Thoracic aorta (tissue), 2 donors: ENCODE measurements at places on chromosomes 12 and 14. TPM values are rescaled to one million over a fixed set of nuclear protein-coding genes. Genes with fewer than 3 reads are reported as not detected.

DNA sequence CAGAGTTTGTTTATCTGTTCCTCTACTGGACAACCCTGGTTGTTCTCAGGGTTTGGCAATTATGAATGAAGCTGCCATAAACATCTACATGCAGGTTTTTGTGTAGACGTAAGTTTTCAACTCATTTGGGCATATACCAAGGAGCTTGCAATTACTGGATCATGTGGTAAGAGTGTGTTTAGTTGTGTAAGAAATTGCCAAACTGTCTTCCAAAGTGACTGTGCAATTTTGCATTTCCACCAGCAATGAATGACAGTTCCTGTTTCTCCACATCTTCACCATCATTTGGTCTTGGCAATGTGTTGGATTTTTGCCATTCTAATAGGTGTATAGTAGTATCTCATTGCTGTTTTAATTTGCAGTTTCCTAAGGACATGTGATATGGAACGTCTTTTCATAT is 39.8 kb upstream of the FBXO33 start:
- no peak for DNase-seq

GRCh38 chr14:87894920-87895319 is 98.1 kb downstream of the GALC start:
- DNase-seq: no peak

- no peak for DNase-seq
These were observed 3.3 kb downstream of the P2RX2 start for GRCh38 chr12:132621657-132622435.

DNA sequence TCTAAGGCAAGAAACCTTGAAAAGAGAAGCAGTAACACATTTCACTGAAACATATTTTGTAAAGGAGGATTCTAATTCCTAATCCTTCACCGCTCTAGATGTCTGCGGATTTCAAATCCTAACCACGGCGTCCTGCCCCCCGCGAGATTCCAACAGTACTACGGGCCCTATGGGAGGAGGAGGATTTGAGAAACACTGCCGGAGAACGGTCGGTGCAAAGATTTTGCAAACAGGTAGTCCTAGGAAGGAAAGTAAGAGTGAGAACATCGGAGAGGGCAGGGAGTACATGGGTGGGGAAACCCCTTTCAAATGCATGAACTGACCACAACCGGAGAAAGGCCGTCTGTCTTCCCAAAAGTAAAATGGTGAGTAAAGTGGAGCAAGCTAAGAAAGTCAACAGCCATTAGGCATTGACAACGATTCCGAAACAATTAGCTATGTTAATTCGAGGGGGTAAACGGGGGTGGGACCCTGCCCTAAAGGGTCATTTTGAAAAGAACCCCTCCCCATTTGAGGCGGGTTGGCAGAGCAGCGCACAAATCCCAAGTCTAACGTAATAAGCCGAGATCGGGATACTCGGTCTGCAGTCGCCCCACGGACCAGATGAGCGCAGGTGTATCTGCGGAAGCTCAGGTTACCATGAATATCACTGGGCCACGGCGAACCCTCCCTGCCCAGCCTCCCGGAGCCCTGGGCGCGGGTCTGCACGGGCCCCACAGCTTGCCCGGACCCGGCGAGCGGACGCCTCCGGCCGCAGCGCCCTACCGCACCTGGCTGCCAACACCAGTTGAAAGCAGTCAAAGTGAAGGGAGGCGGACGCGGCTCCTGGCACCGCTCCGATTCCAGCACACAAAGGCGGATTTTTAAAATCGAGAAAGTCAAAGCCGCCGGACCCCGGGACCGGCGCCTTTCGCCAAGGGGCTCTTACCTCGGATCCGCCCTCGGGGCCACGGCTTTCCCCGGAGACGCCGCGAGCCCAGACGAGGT is 662 bp downstream of the EPS8 start:
- DNase-seq: no peak

DNA sequence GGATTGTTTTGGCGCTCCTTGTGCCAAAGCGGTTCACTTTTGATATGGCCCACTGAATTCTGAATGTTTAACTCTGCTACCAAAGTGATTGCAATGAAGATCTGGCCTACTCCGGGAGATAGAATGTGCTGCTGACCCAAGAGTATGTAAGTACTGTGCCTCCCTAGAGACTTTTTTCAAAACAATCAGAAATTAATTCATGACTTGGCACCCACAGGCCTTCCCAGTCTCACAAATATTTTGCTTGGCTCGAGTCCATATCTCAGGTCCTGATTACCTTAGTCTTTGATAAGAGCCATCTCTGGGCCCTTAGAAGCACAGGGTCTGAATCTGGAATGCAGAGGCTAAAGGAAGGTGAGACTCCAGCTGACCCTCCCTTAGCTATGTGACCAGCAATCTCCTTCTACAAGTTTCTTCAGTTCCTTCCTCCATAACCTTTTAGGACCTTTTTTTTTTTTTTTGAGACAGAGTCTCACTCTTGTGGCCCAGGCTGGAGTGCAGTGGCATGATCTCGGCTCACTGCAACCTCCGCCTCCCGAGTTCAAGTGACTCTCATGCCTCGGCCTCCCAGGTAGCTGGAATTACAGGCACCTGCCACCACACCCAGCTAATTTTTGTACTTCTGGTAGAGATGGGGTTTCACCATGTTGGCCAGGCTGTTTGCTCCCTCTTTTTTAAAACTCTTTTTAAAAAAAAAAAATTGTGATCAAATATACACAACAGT is 49.5 kb upstream of the METAP2 start:
- no peak for DNase-seq

- no peak for DNase-seq
These were observed 80.2 kb downstream of the ERC1 start for GRCh38 chr12:1071182-1071581.

DNA sequence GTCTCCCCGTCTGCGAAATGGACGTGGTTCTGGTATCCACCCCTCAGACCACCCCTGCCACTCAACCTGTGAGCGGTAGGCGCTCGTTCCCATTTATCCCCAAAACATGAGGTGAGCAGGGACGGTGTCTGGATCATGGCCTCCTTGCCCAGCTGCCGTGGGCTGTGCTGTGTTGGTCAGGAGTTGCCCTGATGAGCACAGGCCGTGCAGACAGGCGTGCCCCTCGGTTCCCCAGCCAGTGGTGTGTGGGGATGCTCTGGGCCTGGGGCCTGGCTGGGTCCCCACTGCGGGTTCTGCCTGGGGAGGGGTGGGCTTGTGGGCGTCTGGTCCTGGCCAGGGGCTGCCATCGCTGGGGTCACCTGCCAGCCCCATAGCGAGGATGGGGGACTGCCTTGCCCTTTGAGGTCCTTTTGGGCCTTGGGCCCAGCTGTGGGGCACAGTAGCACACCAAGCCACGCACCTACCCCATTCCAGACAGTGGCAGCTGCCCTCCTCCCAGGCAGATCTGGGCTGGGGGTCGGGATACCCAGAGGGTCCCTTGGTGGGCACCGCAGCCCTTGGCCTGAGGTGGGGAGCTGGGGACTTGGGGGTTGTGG is 11.3 kb upstream of the PUS1 start:
- no peak for DNase-seq

GRCh38 chr12:92621312-92621711 is 81.5 kb upstream of the PLEKHG7 start:
- DNase-seq: no peak

GRCh38 chr14:37974421-37974820 is 233.3 kb upstream of the SSTR1 start:
- DNase-seq: no peak

DNA sequence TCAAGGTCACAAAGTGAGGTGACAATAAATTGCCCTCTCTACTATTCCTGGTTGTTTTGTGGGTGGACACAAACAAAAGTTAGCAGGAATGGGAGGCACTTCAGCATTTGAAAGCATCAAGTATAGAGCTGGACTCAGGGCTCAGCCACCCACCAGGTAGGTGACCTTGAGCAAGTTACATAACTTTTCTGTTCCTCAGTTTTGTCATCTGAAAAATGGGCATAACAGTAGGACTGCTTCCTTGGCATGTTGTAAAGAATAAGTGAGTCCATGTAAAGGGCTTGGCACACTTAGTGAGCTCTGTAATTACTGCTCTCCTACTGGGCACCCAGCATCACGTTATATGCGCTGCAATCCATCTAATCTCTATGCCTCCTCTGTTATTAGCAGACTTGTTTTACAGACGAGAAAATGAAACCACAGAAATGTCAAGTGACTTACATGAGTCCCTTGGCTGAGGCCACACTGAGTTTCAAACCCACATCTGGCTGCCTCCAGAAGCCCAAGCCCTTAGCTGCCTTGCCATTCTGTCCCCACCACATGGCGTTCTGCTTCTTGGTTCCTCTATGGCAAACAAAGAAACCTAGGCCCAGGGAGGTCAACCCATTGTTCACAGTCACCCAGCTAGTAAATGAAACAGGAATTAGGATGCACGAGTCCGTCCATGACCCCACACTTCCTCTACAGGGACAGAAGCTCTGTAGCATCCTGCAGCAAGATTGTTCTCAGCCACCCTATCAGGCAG is 63.2 kb upstream of the SLC24A4 start:
- DNase-seq: no peak

DNA sequence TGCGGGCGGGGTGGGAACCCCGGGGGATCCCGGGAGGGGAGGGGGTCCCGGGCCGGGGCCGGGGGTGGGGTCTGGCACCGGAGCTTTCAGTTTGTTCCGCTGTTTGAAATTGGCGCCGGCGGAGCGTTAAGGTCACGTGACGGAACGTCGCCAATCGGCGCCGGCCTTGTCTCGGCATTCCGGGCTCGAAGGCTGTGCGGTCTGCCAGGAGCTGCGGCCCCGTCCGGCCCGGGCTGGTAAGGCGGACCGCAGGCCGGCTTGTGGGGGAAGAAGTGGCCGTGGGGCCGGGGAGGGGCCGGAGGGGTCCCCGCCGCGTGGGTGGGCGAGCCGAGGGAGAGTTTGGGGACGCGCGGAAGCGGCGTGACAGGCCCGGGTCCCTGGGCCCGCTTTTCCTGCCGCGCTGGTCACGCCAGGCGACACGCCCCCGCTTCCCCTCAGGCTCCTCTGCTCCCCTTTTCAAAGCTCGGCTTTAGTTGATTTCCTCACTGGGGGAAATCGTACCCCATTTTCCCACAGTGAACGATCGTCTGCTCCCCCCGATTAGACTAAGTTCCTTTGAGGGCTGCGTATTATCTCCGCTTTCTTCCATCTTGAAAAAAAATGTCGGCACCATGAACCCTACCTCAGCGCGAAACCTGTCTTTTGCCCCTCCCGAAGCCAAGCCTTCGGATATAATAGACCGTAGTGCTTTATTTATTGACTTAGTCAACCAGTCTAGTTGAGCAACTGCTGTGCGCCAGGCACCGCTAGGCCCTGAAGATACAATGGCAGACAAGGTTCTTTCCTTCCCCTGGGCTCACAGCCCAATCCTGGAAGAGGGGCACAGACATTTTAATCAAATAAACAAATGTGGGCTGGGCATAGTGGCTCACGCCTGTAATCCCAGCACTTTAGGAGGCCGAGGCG is at the start of the genes FOXM1 and RHNO1:
Gene FOXM1, minus strand, starts transcription at position 128 of the 906 bp plus-strand sequence. CDS start 2,696 bp downstream, outside the sequence.
Gene RHNO1, plus strand, starts transcription at position 177 of the 906 bp plus-strand sequence. CDS start 8,144 bp downstream, outside the sequence.
- peak; percentile 63 for DNase-seq

DNA sequence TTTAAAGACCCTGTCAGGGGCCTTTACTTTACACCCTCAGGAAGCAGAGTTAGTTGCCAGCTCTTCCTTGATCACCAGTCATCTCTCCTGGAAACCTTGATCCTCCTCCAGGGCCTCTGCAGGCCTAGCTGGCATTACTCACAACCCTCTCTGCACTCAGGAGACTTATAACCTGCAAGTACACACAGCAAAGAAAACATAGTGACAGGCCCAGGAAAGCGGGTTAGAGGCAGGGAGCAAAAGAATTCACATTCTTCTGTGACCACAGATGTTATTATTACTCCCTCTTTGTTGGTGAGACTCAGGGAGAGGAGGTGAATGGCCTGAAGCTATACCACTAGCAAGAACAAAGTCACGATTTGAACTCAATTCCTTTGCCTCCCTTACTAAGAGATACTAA is 87.4 kb downstream of the OR11H12 start:
- no peak for DNase-seq

- DNase-seq: no peak
These were observed 116.3 kb downstream of the GLT1D1 start for GRCh38 chr12:128969480-128970055.

GRCh38 chr14:44928793-44929192 is 33.0 kb downstream of the KLHL28 start:
- DNase-seq: no peak

The PRR13 gene
- 86.2 TPM for total RNA-seq

The PPP1R1A gene
- 10.3 TPM for total RNA-seq

The SERPINA10 gene
- not detected for total RNA-seq

The TUBA1C gene
- total RNA-seq: 239 TPM
